GM19239 (cell line): ENCODE measurements at places on chromosomes 12 and 14.
A peak's percentile ranks its signal among the peaks of the same experiment; 100 is the strongest.

DNA sequence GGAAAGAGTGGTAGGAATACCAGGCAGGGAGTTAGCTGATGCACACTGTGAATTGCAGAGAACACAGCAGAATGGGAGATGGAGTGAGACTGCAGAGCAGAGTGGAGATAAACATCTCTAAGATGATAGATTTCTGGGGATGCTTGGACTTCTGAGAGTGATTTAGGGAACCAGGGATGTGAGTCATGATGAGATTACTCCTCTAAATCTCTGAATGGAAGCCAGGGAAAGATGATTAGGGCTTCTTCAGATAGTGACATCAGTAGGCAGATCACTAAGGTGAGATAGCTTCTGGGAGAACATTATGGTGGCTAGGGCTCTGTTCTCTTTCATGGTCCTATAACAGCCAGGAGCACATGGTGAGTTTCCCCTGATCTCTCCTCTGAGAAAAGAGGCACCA is 501.5 kb upstream of the USP15 start:
- no peak for DNase-seq

DNA sequence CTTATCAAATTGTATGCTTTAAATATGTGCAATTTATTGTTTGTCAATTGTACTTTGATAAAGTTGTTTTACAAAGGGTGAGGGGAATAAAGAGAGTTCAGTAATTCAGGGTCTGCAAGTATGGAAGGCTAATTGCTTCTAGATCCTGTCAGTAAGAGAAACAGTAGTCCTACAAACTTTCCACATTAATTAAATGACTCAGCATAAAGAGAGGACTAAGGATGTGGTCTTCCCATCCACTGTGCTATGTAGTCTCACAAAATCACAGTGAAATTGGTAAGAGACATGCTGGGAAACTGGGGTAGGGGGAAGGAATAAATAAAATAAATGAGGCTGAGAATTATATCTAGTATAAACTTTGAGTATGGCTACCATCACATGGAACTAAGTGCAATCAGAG is 130.2 kb upstream of the PKP2 start:
- DNase-seq: no peak

- peak; percentile 91 for DNase-seq
These were observed at the start of gene ARL6IP4 for GRCh38 chr12:122980183-122981035. ARL6IP4 (plus strand) TSS chr12:122980681; CDS start chr12:122981140, 459 bp downstream.

DNA sequence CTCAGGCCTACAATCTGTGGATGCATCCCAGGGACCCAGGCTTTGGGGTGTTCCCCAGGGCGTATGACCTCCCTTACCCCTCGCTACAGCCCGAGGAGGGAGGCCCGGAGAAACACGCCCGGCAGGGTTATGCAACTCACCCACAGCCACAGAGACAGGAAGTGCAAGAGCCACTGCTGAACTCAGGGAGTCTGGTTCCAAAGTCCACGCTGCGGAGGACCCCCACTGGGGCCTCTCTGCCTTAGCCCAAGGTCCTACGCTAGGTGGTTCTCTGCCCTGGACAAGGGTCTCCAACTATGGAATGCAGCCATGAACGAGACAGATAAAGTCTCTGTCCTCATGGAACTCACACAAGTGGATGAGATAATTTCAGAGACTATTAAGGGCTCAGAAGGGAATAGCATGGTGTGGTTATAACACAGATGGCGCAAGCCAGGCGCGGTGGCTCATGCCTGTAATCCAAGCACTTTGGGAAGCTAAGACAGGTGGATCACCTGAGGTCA is 11.3 kb downstream of the SCARB1 start:
- no peak for DNase-seq

DNA sequence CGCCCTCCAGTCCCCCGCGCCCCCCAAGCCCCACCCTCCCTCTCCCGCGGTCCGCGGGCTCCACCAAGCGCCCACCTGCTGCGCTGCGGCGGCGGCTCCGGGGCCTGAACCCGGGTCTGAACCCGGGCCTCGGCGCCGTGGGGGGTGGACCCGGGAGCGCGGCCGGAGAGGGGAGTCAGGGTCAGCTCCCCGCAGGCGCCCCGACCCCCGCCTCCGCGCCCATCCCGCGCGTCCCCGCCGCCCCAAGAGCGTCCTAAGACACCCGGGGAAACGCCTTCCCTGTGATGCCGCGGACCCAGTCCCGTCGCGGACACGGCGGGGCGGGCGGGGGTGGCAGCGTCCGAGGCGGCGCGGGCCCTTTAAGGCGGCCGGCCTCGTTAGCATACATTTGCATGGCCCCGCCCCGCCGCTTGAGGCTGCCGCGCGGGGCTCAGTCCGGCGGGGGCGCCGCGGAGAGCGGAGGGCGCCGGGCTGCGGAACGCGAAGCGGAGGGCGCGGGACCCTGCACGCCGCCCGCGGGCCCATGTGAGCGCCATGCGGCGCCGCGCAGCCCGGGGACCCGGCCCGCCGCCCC is at the start of gene MMP17:
Gene MMP17, plus strand, starts transcription at position 433 of the 574 bp plus-strand sequence. Its CDS starts 102 bp downstream, at position 535.
- DNase-seq: peak; percentile 70

DNA sequence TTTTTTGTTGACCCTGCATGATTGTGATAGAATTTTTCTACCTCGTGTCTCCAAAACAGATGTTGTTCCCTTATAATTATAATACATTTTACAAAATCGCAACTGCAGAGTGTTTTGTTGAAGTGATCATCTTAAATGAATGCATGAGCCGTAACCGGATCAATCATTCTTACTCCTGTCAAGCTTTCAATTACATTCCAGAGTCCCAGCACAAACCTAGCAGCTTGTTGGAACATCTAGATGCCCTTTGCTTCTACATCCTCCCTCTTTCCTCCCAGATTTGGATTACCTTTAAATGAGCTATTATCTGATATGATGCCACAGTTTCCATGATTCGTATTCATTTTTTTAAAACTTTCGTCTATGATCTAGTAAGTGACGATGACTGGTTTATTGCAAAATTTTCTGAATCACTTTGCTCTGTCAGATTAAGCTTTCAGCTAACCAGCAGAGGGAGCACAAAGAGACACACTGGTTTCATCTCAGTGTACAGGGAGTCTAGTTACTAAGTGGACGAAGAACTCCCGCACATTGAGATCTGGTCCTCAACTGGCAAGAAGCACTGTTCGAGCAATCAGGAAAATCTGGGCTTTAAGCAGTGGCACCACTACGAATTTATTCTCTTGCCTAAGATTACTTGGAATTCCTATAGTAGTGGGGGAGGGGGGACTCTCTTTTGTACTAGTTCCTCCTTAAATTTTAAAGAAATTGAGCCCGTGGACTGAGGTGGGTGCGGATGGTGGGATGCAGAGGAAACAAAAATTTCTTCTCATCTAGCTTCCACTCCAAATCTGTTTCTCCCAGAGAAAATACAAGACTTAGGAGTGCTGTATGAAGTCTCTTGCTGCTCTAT is 40.9 kb downstream of the TSHR start:
- peak; percentile 23 for DNase-seq

- DNase-seq: no peak
These were observed 23.1 kb downstream of the PIK3C2G start for GRCh38 chr12:18284386-18284785.

DNA sequence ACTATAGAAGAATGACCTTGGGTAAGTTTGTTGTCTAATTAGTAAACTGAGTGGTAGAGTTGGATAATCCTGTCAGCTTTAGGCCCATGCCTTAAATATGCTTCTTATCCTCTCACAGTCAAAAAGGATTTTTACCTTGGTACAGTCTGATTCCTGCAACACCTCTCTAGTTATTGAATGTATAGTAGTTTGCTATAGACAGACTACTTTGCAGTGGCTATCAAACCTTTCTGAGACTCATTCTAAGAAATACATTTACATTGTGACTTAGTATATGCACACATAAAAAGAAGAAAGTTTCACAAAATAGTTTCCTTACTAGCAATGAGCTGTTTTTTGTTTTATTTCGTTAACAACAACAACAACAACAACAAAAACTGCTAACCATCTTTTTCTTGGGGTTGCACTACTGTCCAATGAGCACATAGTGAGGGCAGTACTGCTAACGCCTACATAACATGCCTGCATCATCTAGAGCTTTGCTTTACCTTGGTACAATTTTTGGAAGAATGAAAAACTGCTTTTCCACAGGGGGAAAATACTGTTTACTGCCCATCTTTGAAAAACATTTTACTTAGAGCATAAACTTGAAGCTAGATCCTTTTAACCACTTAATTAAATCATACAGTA is 28.5 kb downstream of the WNK1 start:
- no peak for DNase-seq

GRCh38 chr12:9792961-9793617 is 32.4 kb upstream of the CD69 start:
- DNase-seq: no peak

DNA sequence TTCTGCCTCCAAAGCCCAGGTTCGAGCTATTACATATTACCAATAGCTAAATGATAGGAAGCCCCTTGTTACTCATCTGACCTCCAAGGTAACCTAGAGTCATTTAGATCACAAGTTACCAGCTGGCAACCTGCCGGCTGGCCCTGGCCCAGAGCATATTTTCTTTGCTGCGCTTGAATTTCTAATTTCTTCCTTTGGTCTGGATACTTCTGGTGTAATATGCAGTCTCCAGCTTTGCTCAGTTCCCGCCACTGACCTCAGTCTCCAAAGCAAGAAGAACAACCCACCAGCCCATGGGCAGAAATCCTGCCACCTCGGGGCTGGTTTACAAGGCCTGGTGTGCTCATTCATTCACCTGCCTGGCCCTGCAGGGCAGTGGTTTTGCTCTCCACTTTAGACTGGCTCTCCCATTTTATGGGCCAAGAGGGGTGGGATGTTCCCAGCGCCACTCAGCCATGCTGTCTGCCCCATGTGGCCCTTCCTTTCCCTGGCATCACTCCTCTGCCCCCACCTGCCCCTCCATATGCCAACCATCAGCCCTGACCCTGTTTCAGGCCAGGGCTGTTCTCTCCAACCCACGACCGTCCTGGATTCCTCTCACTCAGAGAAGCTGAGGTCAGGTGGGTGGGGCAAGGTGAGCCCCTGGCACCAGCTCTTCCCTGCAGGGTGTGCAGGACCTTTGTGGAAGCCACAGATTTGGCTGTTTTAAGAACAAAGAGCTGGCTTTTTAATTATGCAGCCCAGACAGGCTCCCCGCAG is 76.0 kb downstream of the PRIMA1 start:
- no peak for DNase-seq

- DNase-seq: no peak
These were observed 124.6 kb downstream of the KICS2 start for GRCh38 chr12:64097366-64098105.

DNA sequence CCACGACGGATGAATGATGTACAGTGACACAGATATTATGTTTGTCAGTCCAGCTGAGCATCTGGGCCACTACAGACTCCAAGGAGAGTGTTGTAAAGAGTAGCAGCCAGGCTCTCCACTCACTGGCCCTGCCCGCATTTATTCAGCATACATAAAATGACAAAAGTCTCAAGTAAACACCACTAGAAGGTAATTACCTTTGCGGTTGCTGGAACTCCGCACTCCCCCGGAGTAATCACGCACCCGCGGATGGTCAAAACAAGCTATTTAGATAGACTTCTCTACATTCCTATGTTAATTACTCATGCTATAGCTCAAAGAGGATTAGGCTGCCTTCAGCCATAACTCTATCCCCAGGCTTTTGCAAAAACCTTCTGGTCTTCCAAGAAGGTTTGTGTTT is 18.8 kb upstream of the STRAP start:
- no peak for DNase-seq

DNA sequence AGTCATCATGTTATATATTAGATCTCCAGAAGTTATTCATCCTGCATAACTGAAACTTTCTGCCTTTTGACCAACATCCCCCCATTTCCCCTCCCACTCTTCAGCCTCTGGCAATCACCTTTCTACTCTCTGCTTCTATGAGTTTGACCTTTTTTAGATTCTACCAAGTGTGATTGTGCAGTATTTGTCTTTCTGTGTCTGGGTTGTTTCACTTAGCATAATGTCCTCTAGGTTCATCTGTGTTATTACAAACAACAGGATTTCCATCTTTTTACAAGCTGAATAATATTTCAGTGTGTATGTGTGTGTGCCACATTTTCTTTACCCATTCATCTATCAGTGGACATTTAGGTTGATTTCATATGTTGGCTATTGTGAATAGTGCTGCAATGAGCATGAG is 11.2 kb upstream of the WSCD2 start:
- no peak for DNase-seq
